ENCODE measurements at places on chromosomes 2 and 18. TPM values are rescaled to one million over a fixed set of nuclear protein-coding genes. Genes with fewer than 3 reads are reported as not detected.

DNA sequence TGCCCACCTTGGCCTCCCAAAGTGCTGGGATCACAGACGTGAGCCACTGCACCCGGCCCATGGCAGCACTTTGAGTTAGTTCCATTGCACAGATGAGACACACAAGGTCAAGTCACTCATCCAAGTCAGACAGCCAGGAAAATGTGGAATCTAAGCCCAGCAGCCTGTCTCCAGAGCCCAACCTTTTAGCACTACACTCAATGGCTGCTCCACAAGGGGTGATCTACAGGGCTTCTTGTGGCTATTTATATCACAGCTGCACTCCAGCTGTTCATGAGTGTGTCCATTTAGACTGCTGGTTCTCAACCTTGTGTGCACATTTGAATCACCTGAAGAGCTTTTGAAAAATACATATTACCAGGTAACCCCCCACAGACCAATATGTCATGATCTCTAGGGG is 72.9 kb upstream of the RPL31 start:
- H3K27ac ChIP-seq, result no peak overlapping the region
- H3K27me3 ChIP-seq, result no peaks in the 10 kb centered on the region

GRCh38 chr2:19837235-19837766 is 64.5 kb downstream of the TTC32 start:
- H3K36me3 ChIP-seq, result no peaks in the 10 kb centered on the region
- H3K4me3 ChIP-seq, result no peak overlapping the region
- H3K27me3 ChIP-seq, result peaks cover 18% of the 10 kb centered on the region
- peaks cover 10% of the 10 kb centered on the region for H3K4me1 ChIP-seq
- no peak for DNase-seq

DNA sequence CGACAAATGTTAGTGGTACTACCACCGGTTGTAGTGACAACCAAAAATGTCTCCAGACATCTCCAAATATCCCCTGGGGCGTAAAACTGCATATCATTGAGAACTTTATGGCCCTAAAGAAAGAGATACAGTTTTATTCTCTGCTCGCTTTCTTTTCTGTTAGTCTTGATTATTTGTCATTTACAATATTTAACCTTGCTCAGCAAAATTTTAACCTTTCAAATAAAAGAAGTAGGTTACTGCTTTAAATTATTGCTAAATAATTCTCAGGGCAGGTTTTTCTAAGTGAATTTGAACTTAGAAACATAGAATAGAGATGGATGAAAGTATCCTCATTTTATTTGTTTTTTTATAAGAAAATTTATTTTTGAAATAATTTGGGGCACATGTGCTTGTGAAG is 67.9 kb downstream of the BMPR2 start:
- no peak for DNase-seq
- H3K27me3 ChIP-seq, result no peaks in the 10 kb centered on the region
- no peak overlapping the region for H3K27ac ChIP-seq
- peaks cover 9% of the 10 kb centered on the region for H3K4me1 ChIP-seq

The AQP4 gene
- not detected for total RNA-seq

All from activated CD8-positive, alpha-beta T cell treated with anti-CD3 and anti-CD28 coated beads, Interleukin-2, amount 10 ng/mL, durations not matched to agents 7 days and 5 days (primary cell).